ENCODE measurements at places on chromosomes 2 and 18. TPM values are rescaled to one million over a fixed set of nuclear protein-coding genes. Genes with fewer than 3 reads are reported as not detected.

- DNase-seq = no peak
These were observed 63.5 kb downstream of the TCF4 start for GRCh38 chr18:55524353-55525073.

Gene ME2
- total RNA-seq = 72.8 TPM

DNA sequence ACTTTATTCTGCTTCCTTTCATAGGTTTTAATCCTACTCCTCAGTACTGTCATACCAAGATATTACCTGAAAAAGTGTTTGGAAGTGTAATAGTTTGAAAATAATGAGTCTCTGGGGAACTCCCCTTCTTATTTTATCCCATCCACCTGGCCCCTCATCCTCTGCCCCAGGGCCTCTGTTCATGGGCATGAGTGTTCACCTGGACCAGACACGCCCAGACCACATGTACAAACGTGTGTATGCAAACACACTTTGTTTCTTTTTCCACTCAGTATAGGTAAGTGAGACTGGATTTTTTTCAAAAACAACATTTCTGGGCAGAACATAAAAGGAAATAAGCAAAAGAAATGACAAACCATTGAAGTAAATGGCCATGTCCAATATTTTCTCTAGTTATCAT lies 62.1 kb upstream of the THSD7B start:
- no peak for DNase-seq

DNA sequence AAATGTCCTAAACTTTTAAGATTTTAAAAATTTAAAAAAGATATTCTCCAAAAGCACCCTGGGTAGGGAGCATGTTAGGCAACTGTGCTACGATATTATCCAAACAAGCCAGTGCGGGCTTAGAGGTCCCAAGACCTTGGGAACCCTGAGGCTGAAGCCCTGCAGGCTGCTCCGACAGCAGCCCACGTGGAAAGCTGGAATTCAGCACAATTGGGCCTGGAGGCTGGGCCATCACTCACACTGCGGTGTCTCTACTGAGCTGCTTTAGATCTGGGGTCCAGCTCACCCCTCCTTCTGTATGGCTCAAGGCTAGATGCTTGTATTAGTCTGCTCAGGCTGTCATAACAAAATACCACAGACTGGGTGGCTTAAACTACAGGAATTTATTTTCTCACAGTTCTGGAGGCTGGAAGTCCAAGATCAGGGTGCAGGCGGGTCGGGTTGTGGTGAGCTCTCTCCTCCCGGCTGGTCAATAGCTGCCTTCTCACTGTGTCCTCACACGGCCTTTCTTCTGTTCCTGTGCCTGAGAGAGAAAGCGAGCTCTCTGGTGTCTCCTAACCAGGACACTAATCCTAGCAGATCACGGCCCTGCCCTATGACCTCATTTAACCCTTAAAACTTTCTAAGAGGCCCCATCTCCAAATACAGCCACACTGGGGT lies 42.5 kb downstream of the DPYSL5 start:
- DNase-seq = no peak

DNA sequence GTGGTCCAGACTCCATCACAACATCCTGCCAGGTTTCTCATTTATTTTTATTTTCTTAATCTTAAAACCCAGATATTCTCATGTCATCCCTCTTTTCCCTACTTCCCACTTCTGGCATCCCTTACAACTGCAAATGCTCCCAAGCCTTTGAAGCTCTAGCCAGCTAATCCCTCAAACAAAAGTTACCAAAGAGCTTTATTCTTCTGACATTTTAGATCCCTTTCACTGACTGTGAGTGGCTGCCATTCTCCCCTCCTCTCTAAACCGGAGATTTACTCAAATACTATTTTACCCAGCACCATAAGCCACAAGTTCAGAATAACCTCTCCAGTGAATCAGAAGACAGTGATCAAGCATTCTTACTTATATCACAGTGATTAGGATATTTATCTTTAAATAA lies 569.0 kb upstream of the SYT4 start:
- no peak for DNase-seq

GRCh38 chr18:4106407-4107033 lies 348.6 kb downstream of the DLGAP1 start:
- peak; percentile 92 for DNase-seq

Gene DUSP2
- 1.9 TPM for total RNA-seq

Gene MEP1B
- not detected for total RNA-seq

Gene MYO7B
- not detected for total RNA-seq

Gene IL36B
- total RNA-seq = not detected

DNA sequence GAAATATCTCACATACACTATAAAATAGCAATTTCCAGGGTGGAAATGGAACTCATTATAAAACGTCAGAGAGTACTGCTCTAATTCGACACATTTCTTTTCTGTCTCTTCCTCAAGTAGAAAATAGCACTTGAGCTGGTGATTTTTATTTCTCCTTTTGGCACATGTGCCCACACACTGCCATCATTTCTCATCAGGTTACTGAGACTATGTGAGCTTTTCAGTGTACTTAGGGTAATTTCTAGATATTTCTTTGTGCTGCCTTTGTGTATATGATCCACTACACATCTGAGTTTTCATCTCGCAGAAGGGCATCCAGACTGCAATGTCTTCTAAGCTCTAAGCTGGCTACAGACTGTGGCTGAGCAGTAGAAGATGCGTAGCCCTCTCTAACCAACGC lies 62.1 kb upstream of the PGAP1 start:
- no peak for DNase-seq

Gene OTOS
- not detected for total RNA-seq

DNA sequence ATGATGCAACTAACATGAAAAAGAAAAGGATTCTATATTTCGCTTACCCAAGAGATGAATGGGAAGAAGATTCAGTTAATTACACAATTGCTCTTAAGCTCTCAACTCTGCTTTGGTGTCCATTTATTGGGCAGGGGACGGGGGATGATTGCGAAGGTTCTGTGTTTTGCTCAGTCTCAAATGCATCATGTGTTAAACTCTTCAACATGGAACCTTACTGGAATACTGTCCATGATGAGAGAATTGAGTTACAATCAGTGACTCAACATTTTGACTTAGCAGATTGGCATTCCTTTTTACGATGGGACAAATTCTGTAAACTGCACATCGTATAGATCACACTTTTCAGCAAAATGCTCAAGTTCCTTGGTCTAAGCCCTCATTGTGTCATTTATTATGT lies 135.6 kb downstream of the RBMS1 start:
- DNase-seq = no peak

DNA sequence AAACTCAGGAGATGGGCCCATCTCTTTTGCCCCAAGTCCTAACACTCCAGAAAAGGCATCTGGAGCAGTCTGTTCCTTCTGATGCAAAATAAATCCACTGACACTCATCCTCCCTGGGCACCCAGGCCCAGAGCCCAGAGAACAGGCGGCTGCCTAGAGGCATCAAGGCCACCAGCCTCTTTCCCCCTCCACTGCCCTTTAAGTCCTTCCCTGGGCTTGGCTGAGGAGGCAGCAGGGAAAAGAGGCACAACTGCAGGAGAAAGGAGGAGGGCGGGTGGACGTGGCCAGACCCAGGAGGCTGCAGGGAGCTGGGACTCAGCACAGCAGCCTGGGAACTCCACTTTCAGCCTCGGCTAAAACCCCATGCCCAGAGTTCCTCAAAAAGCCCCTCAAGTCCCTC lies 99.7 kb upstream of the ID2 start:
- no peak for DNase-seq

- peak; percentile 64 for DNase-seq
These were observed 6.9 kb downstream of the DCTN1 start for GRCh38 chr2:74373221-74373676.

- DNase-seq = no peak
These were observed 6.2 kb downstream of the ABCG5 start for GRCh38 chr2:43832457-43832856.

Gene ANO7
- total RNA-seq = 8.1 TPM

DNA sequence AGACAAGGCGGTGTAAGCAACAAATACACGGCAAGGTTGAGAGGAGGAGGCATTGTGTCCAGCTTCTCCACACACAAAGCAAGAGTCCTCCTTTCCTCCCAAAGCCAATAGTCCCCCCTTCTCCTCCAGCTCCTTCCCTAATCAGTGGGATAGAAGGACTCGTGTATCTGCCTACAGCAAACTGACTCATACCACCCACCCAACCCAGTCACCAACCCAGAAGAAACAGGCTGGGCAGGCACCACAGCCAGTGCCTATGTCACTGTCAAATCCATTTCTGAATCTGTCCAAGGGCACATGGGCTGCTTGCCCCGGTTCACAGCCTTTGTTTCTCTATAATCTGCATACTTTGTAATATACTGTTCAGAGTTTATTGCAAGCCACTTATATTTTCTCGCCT lies 19.2 kb upstream of the NMS start:
- no peak for DNase-seq

DNA sequence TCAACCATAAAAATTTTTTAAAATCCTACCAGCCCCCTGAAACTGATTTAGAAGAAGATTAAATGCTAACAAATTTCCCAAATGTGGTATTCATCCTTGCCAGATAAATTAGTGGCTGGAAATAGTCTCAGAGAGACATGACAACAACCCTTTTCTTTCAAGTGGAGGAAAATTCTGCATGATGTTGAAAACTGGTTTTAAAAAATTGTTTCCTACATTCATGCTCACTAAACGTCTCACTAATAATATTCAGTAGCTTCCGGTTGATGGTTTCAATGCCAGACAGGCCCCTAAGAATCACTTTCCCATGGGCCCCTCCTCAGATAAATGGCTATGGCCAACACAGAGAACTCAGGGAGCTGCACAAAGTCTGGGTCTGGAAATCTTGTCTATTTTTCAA lies 43.2 kb downstream of the NCKAP5 start:
- DNase-seq = no peak

DNA sequence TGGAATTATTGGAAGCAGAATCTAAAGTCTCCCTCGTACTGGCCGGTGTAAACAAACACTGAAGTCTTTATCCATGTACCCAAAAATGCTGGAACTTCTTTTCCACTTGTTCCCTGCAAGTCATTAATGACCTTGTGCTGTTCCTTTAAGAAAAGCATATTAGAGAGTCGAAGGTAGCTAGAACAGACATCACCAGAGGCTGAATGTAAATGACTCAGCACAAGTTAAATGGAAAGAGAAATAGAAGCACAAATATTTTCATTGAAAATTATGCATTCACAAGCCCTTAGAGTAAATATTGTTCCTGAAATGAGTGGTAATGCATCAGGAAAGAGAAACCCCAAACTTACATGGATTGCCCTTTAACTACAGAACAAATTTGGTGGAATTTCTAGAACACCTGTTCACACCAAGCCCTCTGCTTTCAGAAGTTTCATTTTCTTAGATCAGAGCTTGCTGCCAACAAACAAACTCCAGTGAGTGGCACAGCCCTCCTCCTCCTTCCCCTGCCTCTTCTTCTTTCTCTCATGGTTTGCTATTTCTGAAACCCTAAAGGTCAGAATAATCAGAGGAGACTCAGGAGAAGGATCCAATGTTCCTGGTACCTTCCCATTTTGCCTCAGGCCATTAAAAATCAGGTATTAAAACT lies 264.3 kb downstream of the TXNL1 start:
- DNase-seq = no peak

- DNase-seq = no peak
These were observed 52.3 kb upstream of the VWC2L start for GRCh38 chr2:214358506-214358905.

Gene ITPRIPL1
- total RNA-seq = 1.5 TPM

GRCh38 chr2:12978066-12978835 lies 261.5 kb downstream of the TRIB2 start:
- DNase-seq = no peak
